ENCODE measurements at places on chromosomes 12 and 14. TPM values are rescaled to one million over a fixed set of nuclear protein-coding genes. Genes with fewer than 3 reads are reported as not detected.

The REC8 gene
- 51.4 TPM for polyA plus RNA-seq

The C12orf60 gene
- 4.5 TPM for polyA plus RNA-seq

The GLT8D2 gene
- 7.0 TPM for polyA plus RNA-seq

The TMEM132C gene
- polyA plus RNA-seq, result 0.75 TPM

The CMKLR1 gene
- polyA plus RNA-seq, result 6.1 TPM

The DEPDC4 gene
- 1.1 TPM for polyA plus RNA-seq

Data from kidney (tissue), 22 donors.